IPS-NIHi11 (cell line): ENCODE measurements at places on chromosomes 5 and 9.

- no peak for DNase-seq
These were observed 1088.6 kb upstream of the C9orf72 start for GRCh38 chr9:28661853-28662252.

GRCh38 chr5:11724940-11725339, 179.3 kb downstream of the CTNND2 start:
- DNase-seq: no peak

DNA sequence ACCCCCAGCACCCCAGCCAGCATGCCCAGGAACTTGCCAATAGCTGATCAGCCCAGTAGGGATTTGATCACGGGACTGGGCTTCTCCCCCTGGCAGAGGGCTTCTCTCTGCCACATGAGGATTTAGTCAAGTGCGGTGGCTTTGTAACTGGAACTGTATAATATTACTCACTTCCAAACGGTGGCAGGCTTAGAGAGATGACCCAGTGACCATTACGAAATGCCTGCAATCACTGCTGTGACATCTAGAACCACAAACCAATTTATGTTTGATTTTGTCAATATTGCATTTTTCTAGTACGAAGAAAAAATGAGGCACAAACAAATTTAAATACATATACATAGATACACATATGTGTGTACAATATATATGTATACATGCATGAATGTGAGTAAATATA, 192.1 kb downstream of the ERCC6L2 start:
- DNase-seq: no peak

DNA sequence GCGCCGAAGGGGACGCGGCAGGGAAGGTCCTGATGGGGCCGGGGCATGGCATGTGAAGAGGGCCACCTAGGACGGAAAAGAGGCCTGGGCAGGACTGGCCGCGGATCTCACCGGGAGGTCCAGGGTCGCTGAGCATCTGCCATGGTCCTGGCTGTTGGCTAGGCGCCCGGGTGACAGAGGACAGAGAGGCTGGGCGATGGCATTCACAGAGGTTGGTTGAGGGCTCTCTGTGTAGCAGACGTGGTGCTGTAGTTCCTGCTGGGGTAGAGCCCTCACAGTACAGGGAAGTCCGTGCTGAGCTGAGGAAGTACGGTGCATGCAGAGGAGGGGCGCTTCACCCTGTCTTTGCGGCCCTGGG, 427 bp downstream of the PCYOX1L start:
- DNase-seq: no peak

DNA sequence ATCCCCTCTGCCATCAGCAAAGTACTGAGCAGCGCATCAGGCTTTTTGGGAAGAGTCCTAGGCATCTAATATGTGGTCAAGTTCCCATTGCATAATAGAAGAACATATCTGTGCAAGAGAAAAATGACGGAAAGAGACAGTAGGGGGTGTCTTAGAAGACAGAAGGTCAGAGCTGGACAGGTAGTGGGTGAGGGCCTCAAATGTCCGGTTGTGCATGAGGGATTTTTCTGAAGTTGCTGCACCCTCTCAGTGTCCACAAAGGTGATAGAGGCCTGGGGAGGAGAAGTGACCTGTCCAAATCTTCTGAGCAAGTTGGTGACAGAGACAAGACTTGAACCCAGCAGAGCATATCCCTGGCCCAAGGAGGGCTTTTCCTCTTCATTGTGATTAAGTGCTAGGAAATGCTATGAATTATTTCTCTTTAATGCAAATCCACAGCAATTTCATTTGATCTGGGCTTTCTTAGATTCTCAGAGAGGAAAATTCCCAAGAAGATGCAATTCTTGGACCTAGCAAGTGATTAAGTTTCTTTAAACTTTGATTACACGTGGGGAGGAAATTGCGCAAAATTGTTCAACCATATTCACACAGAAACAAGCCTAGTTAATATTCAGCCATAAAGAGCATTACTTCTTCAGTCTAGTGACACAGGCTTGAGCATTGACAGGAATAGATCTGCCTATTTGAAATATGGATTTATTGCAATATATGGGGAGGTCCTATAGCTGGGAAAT, at the start of gene OR2S2:
Gene OR2S2, minus strand, starts transcription at position 51 of the 734 bp plus-strand sequence. CDS start 56 bp downstream, outside the sequence.
- no peak for DNase-seq
